ENCODE measurements at places on chromosomes 12 and 14.

- DNase-seq, result no peak
Measured at GRCh38 chr14:59055439-59056045, 132.9 kb upstream of the DAAM1 start.

DNA sequence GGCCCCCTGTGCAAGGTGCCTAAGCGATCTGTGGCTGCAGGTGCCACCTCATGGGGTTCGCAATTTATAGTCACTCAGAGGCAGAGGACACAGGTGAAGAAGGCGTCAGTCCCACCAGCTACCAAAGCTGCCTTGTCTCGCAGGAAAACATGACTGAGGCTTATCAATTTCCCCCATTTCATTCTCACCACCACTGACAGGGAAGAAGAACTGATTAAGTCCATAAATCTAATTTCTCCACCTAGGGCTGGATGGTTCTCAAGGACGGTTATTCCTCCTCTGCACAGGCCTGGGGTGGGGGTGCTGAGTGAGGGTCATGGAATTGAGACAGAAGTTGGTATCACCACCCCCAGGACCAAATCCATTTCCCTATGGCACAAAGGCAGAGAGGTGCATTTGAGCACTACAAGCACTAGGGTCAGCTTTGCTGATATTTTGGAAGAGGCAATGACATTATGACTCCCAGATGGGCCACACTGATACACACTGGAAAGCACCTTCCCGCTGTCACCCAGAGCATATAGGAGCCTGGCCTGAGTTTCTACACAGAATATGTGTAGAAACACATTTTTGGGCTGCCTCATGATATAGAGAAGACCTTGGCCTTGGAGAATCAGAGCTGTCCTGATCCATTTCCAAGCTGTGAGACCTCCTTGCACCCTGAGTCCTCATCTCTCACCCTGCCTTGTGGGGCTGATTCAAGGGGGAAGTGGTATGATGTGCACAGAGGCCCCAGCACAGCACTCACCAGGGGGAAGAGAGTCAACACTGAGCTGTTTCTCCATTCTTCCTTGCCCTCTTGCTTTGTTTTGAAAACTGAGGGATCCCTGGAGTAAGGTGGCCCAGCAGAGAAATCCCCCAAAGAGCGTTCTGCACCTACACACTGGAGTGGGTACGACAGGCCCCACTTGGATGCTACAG is 59.4 kb downstream of the PITPNM2 start:
- no peak for DNase-seq

GRCh38 chr14:105419195-105420091 is at the start of gene MTA1:
Gene MTA1, plus strand, starts transcription at chr14:105419827. Its CDS starts 209 bp downstream, at chr14:105420036.
- no peak for DNase-seq

GRCh38 chr12:4569261-4569660 is 7.3 kb downstream of the DYRK4 start:
- DNase-seq, result no peak

GRCh38 chr12:71610031-71610795 is 53.4 kb downstream of the ZFC3H1 start:
- DNase-seq, result no peak

GRCh38 chr14:99146616-99147365 is 125.2 kb downstream of the BCL11B start:
- no peak for DNase-seq

DNA sequence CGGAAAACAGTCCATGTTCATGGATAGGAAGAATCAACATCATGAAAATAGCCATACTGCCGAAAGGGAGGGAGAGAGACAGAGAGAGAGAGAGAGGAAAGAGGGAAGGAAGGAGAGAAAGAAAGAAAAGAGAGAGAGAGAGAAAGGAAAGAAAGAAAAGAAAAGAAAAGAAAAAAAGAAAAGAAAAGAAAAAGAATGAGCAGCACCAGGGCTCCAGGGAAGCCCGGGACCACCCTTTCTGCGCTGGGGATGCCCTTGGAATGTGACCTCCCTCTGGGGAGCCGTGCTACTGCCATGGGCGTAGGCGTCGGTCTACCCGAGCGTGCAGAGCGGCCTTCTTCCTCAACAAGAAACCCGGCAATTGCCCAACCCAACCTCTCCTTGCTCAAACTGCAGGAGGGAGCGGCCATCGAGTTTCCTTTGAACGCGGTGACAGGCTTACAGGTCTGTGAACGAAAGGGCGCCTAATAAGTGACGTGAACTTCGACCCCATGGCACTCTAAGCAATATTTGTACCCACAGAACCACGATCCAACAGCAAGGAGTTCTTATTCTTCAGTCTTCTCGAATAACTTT is 16.9 kb downstream of the OR6S1 start:
- no peak for DNase-seq

GRCh38 chr14:93207468-93208308 is 632 bp downstream of the UBR7 start:
- no peak for DNase-seq

DNA sequence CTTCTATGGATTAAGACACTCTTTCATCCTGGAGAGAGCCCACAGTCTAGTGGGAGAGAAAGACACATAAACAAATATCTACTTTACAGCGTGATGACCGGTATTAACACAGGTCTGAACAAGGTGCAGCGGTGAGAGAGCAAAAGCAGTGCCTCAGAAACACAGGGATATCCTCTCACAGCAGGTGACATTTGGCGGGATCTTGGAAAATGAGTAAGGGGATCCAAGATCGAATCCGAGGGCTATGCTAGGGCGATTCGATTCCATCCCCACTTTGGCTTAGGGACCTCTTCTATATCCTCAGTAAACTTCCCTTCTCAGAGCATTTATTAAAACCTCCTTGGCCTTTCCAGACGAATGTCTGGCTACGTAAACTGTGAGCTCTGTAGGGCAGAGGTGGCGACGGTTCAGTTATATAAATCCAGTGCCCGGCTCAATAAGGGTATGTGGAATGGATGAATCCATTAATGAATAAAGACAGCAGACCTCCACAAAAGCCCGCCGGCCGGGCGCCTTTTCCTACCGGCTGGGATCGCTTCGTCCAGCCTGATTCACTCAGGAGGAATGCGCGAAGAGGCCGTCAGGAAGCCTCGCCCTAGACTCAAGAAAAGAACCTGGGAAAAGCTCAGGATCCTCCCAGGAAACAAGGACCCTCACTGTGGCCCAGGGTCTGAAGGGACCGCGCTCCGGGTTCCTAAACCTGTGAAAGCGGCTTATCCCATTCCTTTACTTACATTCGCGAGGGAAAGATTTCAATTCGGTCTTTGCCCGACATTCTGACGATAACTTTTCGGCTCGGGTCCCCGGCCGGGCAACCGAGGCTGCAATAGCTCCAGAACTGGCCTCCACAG is 455 bp downstream of the ATP6V1D start:
- no peak for DNase-seq

- DNase-seq, result peak; percentile 40
Measured at GRCh38 chr14:94397289-94398181, 9.1 kb upstream of the SERPINA1 start.

DNA sequence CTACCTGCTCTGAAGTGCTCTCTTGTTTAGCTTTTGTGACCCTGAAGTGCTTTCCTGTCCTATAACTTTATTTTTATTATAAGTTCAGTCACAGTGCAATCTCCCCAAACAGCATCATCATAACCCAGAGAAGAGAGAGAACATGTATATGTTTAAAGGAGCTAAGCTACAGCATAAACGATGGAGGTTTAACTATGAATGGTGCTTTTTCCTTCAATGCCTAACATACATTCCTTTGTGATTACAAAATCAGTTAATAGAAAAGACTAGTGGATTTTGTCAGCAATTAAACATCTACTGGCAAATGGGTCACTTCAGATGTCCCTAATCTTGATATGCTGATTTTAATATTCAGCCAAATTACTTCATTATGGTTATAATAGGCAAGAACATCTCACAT is 46.4 kb downstream of the ZFYVE21 start:
- DNase-seq, result no peak

DNA sequence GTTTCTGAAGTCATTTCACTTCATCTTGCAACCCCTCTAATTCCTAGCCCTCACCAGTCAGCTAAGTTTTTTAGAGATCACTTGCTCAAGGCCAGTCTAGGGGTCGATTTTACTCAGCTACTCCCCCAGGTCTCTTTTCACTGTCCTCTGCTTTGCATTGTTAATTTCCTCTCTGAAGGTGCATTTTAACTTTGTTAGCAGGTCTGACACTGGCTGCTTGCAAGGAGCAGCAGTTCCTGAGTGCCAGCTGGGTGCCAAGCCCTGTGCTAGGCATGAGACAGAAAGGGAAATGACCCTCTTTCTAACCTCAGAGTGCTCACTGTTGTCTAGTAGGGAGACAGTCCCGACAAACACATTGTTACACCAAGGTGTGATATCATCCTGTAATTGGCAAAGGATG is 17.8 kb upstream of the DACT1 start:
- DNase-seq, result no peak

- DNase-seq, result no peak
Measured at GRCh38 chr14:44961151-44961553, 595 bp downstream of the KLHL28 start.

GRCh38 chr14:52844262-52845060 is 53.1 kb upstream of the GNPNAT1 start:
- no peak for DNase-seq

DNA sequence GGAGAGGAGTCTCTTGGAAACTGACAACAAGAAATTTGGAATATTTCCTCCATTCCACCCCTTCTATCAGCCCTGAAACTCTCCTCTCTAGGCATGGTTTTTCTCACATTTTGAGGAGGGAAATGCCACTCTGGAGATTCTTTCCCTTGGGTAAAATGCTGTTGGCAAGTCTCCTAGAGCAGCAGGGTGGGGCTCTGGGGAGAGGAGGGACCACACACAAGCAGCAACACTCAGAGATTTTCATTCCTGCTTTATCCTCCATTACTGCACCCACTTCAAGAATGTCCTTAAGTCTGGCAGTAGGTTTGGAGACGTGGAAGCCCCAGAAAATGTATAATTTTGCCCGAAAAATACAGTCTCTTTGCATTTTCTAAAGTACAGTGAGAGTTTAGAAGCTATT is 130.8 kb upstream of the FLRT2 start:
- no peak for DNase-seq

DNA sequence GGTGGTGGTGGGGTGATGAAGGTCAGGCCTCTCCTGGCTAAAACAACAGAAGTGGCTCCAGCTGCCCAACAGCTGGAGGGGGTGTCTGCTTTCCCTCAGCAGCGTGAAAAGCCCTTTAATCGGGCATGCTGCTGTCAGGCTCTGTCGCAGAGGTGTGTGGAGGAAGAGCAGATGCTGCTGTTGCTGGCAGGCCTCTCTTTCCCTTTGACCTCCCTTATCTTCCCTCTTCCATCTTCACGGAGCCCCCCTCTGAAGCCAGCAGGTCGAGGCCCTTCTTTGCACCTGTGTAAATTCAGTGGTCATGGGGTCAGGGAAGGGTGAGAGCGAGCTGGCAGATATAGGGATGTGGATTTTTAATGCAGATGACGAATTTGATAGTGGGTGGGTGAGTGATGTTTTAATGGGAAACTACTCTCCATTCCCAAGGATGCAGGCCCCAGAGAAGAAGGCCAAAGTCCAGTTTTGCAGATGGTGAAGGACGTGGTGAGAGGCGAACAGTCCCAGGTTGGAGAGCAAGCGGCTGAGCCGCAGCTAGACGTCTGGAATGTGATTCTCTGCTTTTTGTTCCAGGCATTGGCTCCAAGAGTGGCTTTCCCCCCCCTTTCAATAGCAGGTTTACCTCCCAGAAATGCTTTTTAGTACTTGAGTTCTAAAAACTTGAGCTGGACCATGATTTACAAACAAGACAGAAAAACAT is 64.0 kb downstream of the SMOC1 start:
- no peak for DNase-seq

GRCh38 chr14:47442211-47442610 is 233.2 kb downstream of the MDGA2 start:
- peak; percentile 69 for DNase-seq

GRCh38 chr14:93100570-93100969 is 15.2 kb downstream of the ITPK1 start:
- no peak for DNase-seq

GRCh38 chr14:94400422-94400841 is 12.0 kb upstream of the SERPINA1 start:
- DNase-seq, result no peak

DNA sequence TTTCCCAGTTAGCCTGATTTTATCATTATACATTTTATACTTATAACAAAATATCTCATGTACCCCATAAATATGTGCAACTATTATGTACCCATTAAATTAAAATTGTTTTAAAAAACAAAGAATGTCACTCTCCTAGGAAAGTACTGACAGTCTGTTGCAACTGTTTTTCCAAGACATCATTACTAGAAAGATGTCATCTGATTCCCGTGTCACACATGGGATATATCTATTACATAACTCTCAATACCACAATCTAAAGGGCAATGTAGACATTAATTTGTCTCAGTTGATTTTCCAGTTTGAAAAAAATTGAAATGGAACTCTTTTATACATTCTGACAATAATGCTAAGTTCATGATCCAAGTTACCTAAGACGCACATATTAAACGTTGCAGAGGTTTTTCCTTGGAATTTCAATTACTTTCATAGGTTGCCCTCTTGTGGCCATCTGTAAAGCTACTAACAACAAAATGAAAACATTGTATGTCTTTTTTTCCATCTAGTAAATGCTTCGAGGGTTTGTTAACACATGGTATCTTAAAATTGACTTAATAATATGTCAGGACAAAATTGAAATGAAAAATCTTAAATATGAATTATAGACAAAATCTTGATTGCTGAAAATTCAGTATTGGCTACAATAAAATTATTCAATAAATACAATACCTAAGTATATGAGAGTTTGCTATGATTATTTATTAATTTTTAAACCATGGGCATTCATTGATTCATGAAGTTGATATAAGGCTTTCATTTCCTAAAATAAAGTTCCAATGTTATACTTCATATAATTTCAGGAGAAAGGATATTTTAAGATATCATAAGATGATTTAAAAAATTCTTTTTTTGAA is 131.6 kb downstream of the PPFIA2 start:
- no peak for DNase-seq

DNA sequence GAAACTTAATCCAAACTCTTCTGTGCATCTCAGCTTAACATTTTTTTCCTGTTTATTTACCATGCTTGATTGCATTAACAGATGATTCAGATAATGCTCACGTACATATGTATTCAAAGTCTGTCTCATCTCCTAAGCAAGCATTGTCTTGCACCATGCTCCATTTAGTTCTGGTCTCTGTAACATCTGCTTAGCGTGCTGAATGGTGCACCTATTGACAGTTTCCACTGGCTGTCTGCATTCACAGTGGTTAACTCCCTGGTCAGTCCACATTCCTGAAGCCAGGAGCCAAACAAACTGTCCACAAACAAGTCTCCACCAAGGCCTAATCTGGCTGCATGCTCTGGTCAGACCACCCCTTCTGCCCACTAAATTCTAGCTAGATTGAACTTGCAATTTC is 83.9 kb downstream of the KNTC1 start:
- DNase-seq, result no peak

- no peak for DNase-seq
Measured at GRCh38 chr12:15163030-15163976, 57.9 kb downstream of the RERG start.
